Stimulated activated CD4-positive, alpha-beta T cell treated with anti-CD3 and anti-CD28 coated beads, Interleukin-2, amount 100 ng/mL, for 48 hours (primary cell): ENCODE measurements at places on chromosomes 6 and 20.
A peak's percentile ranks its signal among the peaks of the same experiment; 100 is the strongest.

DNA sequence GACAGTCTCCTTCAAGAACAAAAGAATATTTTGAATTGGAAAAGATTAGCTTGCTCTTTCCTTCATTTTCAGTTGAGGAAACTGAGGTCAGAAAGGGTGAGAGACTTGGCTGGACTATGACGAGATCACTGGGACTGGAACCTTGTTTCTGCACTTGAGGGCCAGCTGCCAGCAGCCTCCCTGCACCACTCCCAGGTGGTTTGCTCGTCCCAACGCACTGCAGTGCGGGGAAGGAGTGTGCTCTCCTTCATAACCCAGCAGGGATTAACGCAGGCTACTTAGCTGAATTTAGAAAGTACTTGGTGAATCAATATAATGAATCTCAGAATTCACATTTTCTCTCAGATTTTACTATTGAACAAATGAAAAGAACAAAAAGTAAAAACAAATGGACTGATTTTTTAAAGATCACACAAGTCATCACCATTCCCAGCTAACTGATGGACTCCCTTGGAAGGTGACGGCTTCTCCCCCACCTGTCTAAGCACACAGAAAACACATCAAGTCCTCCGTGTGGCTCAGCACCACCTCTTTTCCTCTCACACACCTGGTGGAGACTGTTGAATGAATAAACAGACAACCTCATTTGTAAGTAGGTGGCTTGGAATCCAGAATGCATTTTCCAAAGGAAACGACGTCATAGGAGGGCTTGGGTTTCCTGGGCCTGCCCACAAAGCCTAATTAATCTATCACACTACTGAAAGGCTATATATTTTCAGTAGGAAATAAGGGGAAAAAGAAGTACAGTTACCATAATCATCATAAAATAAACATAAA is 121.0 kb downstream of the QRSL1 start:
- DNase-seq: no peak

DNA sequence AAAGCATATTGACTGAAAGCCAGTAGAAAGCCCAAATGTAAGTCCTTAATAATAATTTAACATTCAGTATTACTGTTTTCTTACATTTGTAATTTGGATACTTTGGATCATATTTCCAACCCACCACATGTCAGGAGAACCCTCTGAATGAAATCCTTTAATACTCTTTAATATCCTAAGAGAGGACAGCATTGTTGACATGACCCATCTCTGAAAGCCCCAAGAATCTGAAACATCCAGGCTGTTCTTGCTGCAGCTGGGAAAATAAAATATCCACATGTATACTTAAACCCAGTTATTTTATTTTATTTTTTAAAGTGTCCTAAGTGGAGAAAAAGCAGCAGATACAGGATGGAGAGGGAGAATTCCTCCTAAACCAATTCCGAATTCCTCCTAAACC is 130.8 kb upstream of the RIPOR2 start:
- DNase-seq: no peak

GRCh38 chr20:37503256-37503927 is 17.7 kb upstream of the NNAT start:
- no peak for DNase-seq

- no peak for DNase-seq
These were observed 231.9 kb downstream of the LAMA2 start for GRCh38 chr6:129114636-129115391.

DNA sequence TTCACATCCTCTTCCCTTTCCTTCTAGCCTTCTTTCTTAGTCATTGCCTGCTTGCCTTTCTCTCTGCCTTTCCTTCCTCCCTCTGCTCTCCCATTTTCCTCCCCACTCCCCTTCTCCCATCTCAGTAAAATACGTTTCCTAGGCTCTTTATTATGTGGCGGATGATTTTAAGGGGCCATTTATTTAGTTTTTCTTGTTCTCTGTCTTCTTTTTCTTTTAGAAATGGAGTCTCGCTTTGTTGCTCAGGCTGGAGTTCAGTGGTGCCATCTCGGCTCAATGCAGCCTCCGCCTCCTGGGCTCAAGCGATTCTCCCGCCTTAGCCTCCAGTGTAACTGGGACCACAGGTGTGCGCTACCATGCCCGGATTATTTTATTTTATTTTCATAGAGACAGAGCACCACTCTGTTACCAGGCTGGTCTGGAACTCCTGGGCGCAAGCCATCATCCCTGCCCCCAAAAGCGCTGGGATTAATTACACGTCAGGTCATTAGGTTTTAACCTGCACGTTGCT is 1.5 kb downstream of the MTHFD1L start:
- no peak for DNase-seq

DNA sequence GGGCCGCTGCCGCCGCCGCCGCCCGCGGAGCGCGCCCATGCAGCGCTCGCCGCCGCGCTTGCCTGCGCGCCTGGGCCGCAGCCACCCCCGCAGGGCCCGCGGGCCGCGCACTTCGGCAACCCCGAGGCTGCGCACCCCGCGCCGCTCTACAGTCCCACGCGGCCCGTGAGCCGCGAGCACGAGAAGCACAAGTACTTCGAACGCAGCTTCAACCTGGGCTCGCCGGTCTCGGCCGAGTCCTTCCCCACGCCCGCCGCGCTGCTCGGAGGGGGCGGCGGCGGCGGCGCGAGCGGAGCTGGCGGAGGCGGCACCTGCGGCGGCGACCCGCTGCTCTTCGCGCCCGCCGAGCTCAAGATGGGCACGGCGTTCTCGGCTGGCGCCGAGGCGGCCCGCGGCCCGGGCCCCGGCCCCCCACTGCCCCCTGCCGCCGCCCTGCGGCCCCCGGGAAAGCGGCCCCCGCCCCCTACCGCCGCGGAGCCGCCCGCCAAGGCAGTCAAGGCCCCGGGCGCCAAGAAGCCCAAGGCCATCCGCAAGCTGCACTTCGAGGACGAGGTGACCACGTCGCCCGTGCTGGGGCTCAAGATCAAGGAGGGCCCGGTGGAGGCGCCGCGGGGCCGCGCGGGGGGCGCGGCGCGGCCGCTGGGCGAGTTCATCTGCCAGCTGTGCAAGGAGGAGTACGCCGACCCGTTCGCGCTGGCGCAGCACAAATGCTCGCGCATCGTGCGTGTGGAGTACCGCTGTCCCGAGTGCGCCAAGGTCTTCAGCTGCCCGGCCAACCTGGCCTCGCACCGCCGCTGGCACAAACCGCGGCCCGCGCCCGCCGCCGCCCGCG is 730 bp downstream of the INSM1 start:
- DNase-seq: no peak

DNA sequence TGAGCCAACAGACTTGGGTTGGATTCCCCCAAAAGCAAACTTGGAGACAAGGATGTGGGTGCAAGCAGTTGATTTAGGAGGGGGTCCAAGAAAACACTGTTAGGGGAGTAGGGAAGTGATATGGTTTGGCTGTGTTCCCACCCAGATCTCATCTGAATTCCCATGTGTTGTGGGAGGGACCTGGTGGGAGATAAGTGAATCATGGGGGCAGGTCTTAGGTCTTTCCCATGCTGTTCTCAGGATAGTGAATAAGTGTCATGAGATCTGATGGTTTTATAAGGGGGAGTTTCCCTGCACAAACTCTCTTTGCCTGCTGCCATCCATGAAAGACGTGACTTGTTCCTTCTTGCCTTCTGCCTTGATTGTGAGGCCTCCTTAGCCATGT is 542.6 kb downstream of the DHX35 start:
- no peak for DNase-seq

DNA sequence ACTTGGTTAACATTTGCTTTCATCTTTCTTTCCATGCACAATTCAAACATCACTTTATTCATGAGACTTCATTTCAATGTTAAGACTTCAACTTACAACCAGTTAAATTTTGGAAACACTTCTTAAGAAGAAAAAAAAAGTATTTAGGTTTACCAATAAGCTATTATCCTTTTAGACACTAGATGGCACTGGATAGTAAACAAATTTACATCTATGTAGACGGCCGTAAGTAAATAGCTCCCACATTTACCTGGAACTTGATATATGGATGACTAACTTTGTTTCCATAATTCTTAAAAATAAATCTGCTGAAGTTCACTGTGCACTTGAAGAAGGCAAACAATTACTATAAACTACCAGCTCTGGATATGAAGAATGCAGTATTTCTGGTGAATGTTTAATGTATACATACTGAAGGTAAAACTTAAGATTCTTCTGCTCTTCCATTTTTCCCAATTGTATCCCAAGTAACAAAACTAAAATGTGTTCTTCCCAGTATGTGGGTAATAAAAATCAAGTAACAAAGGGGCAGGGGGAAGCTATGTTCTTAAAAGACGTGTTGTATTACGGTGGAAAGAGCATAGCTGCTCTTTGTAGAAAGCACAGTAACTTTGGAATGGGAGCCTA is 130.6 kb upstream of the C6orf118 start:
- no peak for DNase-seq

DNA sequence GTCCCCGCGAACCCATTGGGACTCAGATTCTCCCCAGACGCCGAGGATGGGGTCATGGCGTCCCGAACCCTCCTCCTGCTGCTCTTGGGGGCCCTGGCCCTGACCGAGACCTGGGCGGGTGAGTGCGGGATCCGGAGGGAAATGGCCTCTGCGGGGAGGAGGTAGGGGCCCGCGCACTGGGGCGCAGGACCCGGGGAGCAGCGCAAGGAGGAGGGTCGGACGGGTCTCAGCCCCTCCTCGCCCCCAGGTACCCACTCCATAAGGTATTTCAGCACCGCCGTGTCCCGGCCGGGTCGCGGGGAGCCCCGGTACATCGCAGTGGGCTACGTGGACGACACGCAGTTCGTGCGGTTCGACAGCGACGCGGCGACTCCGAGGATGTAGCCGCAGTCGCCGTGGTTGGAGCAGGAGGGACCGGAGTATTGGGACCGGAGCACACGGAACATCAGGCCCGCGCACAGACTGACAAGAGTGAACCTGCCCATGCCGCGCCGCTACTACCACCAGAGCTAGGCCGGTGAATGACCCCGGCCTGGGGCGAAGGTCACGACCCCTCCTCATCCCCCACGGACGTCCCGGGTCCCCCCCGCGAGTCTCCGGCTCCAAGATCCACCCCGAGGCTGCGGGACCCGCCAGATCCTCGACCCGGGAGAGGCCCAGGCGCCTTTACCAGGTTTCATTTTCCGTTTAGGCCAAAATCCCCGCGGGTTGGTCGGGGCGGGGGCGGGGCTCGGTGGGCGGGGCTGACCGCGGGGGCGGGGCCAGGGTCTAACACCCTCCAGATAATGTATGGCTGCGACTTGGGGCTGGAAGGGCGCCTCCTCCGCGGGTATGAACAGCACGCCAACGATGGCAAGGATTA is 15.7 kb upstream of the HLA-A start:
- DNase-seq: peak; percentile 53

GRCh38 chr20:35144694-35145093 is 2.4 kb downstream of the EDEM2 start:
- no peak for DNase-seq

DNA sequence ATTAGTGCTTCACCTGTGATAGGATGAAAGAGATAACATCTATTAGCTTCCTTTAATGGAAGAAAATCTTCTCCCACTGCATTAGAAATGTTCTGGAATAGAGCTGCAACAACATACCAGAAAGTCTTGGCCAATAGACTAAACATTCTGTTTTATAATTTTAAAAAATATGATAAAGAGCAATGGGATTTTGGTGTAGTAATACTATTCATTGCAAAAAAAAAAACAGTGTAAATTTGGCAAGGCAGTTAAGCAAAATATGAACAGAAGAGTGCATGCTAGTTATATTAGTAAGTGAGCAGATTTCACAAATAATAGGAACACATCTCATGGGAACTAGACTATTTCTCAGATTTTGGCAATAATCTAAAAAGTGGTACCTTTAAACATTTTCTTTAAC is 43.3 kb downstream of the SOX4 start:
- no peak for DNase-seq

DNA sequence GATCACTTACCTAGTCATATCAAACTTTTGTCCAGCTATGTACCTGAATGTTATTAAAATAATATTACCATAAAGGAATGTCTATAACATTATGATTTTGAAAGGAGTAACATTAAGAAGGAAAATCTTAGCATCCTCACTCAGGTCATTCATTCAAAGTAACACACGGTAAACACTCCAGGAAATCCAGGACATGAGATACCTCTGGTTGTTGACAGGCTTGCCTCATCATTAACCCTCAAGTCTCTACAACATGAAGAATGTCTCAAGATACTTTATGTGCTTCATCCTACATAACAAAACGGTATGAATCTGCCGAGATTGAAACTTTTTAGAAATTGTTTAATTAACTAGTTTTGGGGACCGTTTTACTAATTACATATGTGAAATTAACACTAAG is 690 bp upstream of the FILIP1 start:
- DNase-seq: no peak

GRCh38 chr6:104940893-104941728 is 15.8 kb upstream of the LIN28B start:
- DNase-seq: peak; percentile 36

DNA sequence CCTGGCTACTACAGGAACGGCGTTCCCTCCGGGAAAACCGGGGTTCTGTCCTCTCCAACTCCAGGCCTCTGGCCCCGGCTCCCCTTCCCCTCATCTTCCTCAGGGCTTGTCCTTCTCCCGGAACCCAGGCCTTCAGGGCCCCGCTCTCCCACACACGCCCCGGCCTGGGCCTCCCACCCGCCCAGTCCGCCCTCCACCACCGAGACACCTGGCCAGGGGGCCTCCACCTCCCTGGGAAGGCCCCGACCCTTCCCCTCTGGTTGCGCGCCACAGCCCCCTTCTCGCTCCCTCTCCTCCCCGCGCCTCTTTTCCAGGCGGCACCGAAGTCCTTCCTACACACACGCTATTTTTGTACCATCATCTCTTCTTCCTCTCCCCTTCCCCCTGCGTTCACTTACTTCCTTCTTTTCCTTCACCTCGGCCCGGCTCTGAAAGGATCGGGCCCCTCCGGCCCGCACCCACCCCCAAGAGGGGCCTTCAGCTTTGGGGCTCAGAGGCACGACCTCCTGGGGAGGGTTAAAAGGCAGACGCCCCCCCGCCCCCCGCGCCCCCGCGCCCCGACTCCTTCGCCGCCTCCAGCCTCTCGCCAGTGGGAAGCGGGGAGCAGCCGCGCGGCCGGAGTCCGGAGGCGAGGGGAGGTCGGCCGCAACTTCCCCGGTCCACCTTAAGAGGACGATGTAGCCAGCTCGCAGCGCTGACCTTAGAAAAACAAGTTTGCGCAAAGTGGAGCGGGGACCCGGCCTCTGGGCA is 1.3 kb upstream of the SIRPA start:
- DNase-seq: no peak

GRCh38 chr6:93468291-93468690 is 48.9 kb upstream of the EPHA7 start:
- DNase-seq: no peak
